M059J (cell line): ENCODE measurements at places on chromosomes 2 and 18. TPM values are rescaled to one million over a fixed set of nuclear protein-coding genes. Genes with fewer than 3 reads are reported as not detected.
A peak's percentile ranks its signal among the peaks of the same experiment; 100 is the strongest.

Gene NHEJ1
- 13.6 and 19.2 TPM in 2 replicates for total RNA-seq

Gene CBLN2
- total RNA-seq, result not detected in 2 replicates

Gene SRD5A2
- not detected in 2 replicates for total RNA-seq

Gene IL1RN
- total RNA-seq, result 0.05 TPM in 1 of 2 replicates, not detected in the other

DNA sequence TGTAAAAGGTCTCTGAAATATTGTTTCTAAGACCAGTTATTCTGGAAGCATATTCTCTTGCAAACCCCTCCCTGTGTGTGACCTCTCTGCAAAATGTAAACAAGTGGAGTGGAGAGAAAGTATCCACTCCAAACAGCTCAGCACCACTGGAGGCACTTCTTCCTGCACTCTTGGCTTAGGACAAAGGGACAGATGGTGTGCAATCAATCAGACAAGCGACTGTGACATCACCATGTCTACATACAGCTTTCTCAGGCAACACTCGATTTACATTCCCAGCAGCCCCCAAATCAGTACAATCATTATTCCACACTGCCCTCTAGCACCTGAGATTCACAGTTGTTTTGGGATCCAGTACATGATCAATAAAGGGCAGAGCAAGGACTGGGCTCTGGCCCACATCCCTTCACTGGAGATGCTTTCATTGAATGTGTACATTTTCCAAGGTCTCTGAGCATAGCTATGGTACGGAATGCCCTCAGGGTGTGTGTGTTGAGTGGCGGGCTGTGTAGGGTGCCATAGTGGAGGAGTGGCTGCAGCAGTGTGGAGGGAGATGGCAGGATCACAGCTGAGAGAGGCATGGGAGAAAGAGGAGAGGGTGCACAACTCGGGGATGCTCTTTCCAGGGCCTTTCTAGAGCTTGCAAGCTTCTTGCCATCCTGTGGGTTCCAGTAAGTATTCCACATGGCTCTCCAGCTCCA lies 311.8 kb upstream of the ST6GAL2 start:
- DNase-seq, result no peak

DNA sequence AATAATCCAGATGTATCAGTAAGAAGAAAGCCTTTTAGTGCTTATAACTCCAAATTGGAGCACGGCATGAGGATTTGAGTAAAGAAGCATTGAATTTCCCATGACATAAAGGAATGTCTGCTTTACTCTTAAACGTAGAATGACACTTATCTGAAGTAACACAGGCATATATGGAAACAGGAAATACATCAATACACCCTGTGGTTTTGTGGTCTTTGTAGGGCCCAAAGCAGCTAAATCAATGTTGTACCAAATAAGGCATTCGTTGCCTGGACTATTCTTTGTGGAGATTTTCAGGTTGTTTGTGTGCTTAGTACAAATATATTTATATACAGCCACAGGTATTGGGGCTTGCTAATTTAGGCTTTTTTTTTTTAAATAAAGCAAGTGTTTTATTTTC lies 660.5 kb downstream of the LRRTM4 start:
- DNase-seq, result no peak

DNA sequence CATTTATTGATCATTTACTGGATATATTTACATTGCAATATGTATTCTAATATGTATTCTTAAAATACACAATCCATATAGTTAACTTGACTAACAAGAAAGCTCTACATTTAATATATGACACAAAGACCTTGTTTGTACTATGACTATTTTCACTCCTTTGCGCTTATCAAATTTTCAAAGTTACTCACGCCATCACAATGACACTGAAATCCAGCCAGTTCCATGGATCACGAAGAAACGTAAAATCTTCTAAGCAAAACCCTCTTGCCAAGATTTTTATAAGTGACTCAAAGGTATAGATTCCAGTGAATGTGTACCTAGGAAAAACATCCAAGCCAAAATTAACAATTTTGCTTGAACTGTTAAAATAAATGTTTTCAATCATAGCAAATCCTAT lies 39.6 kb downstream of the SCN3A start:
- DNase-seq, result peak; percentile 4

GRCh38 chr2:209431701-209432100 lies 7.9 kb downstream of the MAP2 start:
- peak; percentile 95 for DNase-seq

DNA sequence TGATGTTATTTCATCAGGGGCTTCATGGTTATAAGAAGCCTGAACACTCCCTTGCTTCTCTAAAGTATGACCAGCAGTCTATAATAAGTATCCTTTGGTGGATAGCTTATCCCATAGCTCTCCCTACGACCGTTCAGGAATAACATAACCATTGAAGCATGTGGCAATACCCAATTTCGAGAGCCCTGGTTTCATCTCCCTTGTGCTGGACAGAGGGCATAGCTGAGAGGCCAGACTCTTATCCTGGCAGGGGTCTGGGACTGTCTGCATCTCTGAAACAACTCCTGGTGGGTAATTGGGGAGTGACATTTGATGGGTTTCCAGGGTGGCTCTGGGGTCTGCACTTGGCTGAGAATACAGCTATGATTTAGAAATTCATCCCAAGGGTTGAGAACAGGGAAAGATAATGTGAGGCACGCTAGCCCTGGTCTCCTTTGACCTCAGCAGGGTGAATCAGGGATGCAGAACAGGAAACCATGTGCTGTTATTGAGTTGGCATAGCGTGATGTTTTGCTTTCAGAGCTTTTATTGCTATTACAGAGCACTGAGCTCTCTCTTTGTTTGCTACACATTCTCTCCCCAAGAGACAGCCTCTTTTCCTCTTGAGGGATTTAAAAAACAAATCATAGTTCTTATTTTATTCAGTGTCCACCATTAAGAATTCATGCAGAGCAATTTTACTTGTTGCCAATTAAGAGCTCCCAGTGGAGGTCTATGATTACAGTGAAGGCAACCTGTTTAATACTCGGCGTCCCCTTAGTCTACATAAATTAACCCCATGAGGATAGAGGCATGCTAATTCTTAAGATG lies 274.5 kb downstream of the NCKAP5 start:
- DNase-seq, result peak; percentile 79

DNA sequence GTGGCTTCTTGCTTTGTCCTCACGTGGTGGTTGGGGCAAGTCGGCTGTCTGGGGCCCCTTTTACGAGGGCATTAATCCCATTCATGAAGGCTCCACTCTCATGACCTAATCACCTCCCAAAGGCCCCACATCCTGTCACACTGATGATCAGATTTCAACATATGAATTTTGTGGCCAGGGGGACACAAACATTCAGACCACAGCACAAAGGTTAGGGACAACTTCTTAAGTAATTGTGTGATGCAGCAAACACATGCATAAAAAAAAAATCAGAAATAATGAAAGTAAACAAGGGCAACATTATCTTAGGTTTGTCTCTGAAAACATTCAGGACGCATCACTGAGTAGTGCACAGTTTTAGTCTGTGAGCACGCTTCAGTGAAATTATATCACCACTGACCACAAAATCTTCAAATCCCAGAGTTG lies 54.2 kb upstream of the FRZB start:
- peak; percentile 56 for DNase-seq

DNA sequence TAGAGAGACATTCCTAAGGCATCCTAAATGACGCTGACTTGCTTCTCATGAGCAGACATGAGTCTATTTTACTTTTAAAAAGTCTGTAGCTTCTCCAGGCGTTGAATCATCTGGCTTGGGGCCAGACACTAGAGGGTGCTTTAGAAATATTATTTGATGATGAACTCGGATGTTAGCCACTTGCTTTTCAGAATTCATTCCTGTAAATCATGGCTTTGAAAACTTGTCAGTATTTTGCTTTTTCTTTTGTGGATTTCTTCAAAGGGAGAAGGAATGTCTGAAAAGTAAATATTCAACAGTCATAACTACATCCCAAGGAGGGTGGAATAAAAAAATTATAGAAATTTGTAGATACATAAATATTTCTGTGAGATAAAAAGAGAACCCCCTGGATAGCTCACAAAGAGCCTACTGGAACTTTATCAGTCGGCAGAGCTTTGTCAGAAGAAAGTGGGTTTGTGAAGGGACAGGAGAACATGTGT lies 370.8 kb downstream of the OSR1 start:
- peak; percentile 93 for DNase-seq

GRCh38 chr2:46836295-46837111 lies 79.1 kb downstream of the MCFD2 start:
- peak; percentile 94 for DNase-seq

DNA sequence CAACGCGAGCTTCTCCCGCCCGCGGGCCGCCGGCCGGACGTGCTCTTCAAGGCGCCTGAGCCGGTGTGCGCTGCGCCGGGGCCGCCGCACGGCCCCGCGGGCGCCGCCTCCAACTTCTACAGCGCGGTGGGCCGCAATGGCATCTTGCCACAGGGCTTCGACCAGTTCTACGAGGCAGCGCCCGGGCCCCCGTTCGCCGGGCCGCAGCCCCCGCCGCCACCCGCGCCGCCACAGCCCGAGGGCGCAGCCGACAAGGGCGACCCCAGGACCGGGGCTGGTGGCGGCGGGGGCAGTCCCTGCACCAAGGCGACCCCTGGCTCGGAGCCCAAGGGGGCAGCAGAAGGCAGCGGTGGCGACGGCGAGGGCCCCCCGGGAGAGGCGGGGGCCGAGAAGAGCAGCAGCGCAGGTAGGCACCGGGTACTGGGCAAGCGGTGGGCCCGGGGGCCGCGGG lies 676 bp downstream of the HOXD11 start:
- DNase-seq, result no peak

DNA sequence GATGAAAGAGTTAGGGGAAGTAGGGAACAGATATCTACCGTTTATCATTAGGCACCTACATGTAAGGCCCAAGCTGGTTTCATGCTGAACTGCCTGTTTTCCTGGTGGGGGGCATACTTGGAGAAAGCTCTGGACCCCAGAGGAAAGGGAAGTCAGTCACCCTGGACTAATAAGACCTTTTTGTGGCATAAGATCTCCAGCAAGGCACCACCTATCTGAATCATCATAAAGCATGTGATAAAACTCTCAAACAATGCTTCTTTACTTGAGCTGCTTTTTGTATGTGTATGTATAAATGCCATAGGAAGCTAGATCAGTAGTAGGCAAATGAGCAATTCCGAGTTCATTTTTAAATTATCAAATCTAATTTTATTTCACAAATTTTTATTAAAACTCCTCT lies 104.8 kb downstream of the TANC1 start:
- peak; percentile 69 for DNase-seq

DNA sequence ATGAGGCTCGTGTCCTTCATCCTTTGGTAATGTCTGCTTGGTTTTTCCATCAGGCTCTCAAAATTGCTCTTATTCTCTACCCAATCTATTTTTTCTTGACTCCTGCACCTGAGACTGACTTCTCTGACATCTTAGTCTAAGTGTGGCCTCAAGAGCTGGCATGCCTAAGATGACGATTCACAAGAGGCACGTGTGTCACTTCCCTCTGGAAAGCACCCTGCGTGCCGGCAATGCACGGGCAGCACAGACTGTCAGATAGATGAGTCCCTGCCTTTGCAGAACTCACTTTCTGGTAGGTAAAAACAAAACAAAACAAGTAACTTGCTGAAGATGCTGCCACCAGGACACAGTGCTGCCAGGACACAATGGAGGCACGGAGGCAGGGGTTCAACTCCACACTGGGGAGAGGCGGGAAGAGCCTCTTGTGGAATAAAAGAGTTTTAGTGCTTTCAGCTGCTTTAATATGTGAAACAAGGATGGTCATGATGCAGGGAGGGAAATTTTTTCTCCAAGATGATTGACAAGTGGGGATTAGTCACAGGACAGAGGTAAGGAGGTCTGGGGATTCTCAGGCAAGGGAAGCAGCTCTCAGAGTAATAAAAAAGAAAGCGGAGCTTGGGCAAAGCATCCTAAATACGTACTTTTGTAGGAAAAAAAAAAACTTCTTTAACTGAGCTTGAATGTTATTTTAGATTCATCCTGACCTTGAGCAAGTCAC lies 27.3 kb downstream of the CYB5A start:
- DNase-seq, result no peak

GRCh38 chr2:95179451-95179850 lies 13.8 kb downstream of the ZNF2 start:
- DNase-seq, result no peak

GRCh38 chr18:73261923-73262322 lies 394.1 kb upstream of the NETO1 start:
- no peak for DNase-seq

DNA sequence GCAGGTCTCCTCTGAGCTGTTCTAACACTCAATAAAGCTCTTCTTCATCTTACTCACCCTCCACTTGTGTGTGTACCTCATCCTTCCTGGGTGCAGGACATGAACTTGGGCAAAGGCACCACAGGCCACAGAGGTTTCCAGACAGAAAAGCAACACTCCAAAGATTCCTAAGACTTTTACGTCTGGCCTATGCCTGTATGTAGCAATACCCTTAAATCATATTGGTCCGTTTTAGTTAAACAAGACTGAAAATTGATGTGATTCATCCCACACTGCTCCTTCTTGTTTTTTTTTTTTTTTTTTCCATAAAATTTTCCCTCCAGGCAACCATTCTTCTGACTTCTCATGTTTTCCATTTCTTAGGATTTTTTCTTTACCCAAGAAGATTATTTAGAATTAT lies 404.3 kb downstream of the PID1 start:
- DNase-seq, result peak; percentile 10

- DNase-seq, result peak; percentile 45
These were observed 4.9 kb downstream of the QPCT start for GRCh38 chr2:37349231-37349860.

- DNase-seq, result no peak
These were observed 439.1 kb downstream of the GRB14 start for GRCh38 chr2:164182116-164182627.

- no peak for DNase-seq
These were observed 126.7 kb downstream of the ARHGAP15 start for GRCh38 chr2:143255899-143256298.

GRCh38 chr18:55283309-55283708 lies 304.7 kb downstream of the TCF4 start:
- DNase-seq, result no peak
